ENCODE measurements at places on chromosomes 2 and 18.

DNA sequence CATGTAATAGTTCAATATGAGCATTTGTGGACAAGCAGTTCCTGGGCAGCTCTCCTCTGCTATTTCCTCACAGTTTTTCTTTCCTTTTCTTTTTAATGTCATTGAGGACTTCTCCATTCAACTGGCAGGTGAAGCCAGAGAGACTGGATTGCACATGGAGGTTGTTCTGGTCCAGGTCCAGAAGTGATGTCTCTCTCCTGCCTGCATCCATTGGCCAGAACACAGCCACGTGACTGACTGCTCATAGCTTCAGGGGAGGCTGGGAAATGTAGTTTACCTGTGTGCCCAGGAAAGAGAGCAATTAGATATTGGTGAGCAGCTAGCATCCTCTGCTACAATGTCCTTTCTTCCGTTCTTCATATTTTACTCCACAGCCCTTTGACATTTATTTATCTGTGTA, 20.2 kb upstream of the ADAM23 start:
- DNase-seq = no peak

DNA sequence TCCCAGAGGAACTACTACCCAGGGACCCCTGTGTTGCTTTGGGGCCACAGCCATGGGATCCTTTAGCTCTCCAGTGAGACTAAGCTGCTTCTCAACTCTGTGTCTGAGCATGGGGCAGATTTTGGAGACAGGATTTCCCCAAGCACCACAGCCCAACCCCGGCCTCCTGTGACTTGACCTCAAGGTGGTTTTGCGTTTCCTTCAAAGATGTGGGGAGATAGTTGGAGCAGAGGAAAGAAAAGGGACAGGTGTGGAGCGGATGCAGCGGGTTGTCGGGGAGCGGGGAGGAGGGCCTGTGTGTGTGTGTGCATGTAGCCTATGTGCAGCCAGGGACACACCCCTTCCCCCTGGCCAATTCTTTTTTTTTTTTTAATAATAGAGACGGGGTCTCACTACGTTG, 10.2 kb downstream of the ARID5A start:
- DNase-seq = no peak

DNA sequence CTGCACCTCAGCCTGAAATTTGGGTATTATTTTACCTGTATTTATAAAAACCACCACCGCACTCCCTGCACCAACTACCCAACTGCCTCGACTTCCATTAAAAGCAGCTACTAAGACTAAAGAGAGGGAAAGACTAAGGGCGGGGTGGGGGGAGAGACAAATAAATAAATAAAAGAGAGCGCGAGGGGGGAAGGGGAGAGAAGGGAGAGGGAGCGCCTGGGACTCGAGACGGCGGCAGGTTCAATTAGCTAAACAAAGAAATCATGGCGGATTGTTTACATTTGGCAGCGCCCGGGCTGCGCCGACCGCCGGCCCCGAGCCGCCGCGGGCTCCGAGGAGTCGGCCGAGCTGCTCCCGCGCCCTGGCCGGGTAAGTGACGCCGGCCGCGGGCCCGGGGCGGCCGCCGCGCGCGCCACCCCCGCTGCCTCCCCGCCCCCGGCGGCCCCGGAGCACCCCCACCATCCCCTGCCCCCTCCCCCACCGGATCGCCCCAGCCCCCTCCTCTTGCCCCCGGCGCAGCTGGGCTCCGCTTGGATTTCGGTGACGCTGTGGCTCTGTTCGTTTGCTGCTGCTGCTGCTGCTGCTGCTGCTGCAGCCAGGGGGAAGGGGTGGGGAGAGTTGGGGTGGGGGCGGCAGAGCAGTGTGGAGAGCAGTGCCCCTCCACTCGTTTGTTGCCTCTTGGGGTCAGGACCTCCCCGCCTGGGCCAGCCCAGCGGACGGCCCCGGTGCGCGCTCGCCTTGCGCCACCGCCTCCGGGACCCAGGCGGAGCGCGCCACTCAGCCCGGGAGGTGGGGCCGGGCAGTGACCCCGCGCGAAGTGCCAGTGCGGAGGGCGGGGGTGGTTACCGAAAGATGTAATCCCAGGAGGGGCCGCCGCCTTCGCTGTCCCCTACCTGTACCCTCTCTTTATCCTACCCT, 187.2 kb upstream of the FANCL start:
- DNase-seq = peak; percentile 54

GRCh38 chr2:202754936-202755335, 116.6 kb downstream of the ICA1L start:
- DNase-seq = no peak
